ENCODE measurements at places on chromosomes 5 and 9.
A peak's percentile ranks its signal among the peaks of the same experiment; 100 is the strongest.

DNA sequence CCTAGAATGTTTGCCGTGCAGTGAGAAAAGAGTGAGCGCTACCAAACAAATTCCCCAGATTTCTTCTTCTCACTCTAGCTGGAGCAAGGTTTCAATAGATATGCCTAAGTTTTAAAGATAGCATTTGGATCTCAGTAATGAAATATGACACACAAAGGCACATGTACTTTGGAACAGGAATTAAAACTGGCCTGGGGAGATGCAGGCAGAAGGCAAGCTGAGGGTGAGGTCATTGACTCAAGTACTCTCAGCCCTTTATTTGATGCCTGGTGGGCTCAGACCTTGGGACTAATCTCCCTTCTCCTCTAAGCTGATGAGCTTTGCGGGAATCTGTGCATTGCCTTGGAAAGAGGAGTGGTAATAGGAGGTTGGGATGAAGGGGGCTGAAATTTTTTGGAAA, 323.3 kb upstream of the SLC30A5 start:
- H3K4me1 ChIP-seq = no peaks in the 10 kb centered on the region
- DNase-seq = no peak
- no peaks in the 10 kb centered on the region for H3K27me3 ChIP-seq
- no peak overlapping the region for H3K27ac ChIP-seq
- no peak overlapping the region for H3K4me3 ChIP-seq
- no peaks in the 10 kb centered on the region for H3K36me3 ChIP-seq

- no peaks in the 10 kb centered on the region for H3K36me3 ChIP-seq
- DNase-seq = no peak
- H3K27ac ChIP-seq = no peak overlapping the region
- peak overlapping the region; percentile 4 for H3K4me3 ChIP-seq
These were observed 4.4 kb downstream of the ST8SIA4 start for GRCh38 chr5:100898504-100899346.

DNA sequence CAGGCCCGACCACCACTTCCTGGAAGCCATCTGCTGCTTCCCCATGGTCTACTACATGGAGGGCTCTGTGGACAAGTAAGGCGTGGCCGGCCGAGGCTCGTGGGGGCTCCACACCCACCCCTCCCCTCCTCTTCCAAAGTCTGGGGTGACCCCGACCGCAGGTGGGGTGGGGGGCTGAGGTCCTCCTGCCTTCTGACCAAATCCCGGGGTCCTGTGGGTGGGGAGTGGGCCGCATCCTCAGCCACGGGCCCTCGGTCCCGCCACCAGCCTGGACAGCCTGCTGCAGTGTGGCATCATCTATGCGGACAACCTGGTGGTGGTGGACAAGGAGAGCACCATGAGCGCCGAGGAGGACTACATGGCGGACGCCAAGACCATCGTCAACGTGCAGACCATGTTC, 76.4 kb downstream of the KCNT1 start:
- H3K4me3 ChIP-seq = no peak overlapping the region
- no peak for DNase-seq
- H3K36me3 ChIP-seq = no peaks in the 10 kb centered on the region
- no peaks in the 10 kb centered on the region for H3K4me1 ChIP-seq

GRCh38 chr5:42855811-42856210, 44.1 kb upstream of the SELENOP start:
- H3K4me1 ChIP-seq = peaks cover 20% of the 10 kb centered on the region
- H3K27me3 ChIP-seq = no peaks in the 10 kb centered on the region
- no peak for DNase-seq
- no peak overlapping the region for H3K27ac ChIP-seq

- peaks cover 61% of the 10 kb centered on the region for H3K4me1 ChIP-seq
- H3K4me3 ChIP-seq = no peak overlapping the region
- no peaks in the 10 kb centered on the region for H3K36me3 ChIP-seq
- H3K27me3 ChIP-seq = no peaks in the 10 kb centered on the region
- DNase-seq = no peak
- no peak overlapping the region for H3K27ac ChIP-seq
These were observed 36.6 kb downstream of the CTNNA1 start for GRCh38 chr5:138789771-138790242.

- DNase-seq = no peak
These were observed 6.6 kb downstream of the SPATA31E1 start for GRCh38 chr9:87889065-87889881.

DNA sequence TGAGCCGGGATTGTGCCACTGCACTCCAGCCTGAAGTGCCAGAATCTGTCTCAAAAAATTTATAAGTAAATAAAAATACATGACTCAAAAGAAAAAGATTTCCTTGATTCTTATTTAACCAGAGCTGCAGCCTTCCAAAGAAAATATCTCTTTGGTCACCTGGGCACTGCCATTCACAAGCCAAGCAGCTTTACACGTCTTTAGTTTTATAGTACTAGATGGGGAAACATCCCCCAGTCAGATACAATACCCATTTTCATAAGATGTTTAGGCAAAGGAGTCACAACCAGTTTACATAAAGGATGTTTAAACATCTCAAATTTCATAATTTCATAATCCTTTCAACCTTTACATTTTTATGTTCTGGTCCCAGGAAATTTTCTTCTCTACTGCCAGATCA, 13.7 kb upstream of the OXCT1 start:
- no peak for DNase-seq
- no peak overlapping the region for H3K27ac ChIP-seq
- no peaks in the 10 kb centered on the region for H3K27me3 ChIP-seq
- H3K4me1 ChIP-seq = peaks cover 7% of the 10 kb centered on the region
- H3K36me3 ChIP-seq = no peaks in the 10 kb centered on the region

DNA sequence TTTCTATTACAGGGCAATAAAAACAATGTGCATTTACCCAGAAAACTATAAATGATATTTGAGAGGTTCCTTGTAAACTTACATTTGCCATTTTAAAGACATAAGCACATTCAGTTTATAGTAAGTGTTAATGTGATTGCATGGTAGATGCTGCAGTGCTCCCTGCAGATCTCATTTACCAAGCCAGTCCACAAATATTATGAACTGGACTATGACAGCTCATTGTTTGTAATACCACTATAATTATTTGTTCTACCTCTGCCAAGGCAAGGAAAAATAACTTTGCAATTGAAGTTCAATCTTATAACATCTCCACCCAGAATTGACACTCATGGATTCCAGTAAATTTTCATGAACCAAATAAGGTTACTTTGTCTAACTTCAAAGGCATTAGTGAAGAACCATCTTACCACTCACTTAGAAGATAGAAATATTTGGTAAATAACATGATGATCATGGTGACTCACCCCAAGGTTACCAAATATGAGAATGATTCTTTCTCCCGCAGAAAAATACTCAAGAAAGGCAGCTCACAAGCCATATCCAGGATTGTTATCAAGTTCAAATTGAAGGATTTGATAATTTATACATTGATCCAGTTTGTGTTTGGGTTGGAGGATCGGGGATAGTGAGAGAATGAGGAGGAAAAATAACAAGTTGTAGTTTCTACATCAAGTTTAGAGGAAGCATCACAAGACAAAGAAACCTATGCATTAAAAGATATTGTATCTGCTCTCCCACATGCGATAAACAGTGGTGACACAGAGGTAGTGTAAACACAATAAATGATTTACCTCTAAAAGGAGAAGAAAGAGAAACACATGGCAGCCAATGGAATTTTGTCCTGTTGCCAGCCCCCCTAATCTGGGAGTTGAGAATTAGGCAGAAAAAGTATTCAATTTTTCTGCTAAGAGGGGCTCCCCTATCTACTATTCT, 29.5 kb downstream of the CDH9 start:
- H3K27ac ChIP-seq = no peak overlapping the region
- no peak overlapping the region for H3K4me3 ChIP-seq
- no peak for DNase-seq
- H3K27me3 ChIP-seq = no peaks in the 10 kb centered on the region

DNA sequence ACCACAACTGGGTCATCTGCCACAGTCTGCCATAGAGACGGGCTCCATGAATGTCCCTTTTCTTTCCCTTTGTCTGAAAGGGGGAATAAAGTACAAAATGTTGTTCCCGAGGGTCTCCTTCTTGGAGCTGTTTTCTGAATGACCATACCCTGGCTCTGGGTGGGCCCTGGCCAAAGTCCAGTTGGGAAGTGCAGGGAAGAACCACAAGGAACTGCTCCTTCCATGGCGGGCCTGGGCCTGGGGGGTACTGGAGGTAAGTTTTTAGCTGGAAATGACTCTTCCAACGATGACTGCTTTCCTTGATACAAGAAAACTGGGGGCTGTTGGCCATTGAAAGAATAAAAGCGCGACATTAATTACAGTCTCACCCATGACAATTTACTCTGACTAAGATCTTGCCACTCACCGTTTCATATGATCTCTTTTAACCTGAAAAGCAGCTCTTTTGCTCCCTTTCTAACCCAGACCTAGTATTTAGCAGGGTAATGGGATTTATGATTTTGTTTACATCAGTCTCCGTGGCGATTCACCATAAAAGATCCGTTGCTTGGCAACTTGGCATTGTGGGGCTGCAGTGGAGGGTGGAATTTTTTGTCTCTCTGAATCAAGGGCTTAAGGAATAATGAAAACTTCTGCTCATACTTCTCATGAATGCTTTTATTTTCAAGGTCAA, 89.2 kb upstream of the PTCH1 start:
- no peaks in the 10 kb centered on the region for H3K27me3 ChIP-seq
- no peak for DNase-seq
- peaks cover 10% of the 10 kb centered on the region for H3K4me1 ChIP-seq
- no peaks in the 10 kb centered on the region for H3K36me3 ChIP-seq
- no peak overlapping the region for H3K27ac ChIP-seq

- peaks cover 27% of the 10 kb centered on the region for H3K4me1 ChIP-seq
- no peak for DNase-seq
- H3K27me3 ChIP-seq = no peaks in the 10 kb centered on the region
- no peaks in the 10 kb centered on the region for H3K36me3 ChIP-seq
- peak overlapping the region; percentile 73 for H3K27ac ChIP-seq
These were observed 186.2 kb downstream of the SNX18 start for GRCh38 chr5:54703565-54704255.

DNA sequence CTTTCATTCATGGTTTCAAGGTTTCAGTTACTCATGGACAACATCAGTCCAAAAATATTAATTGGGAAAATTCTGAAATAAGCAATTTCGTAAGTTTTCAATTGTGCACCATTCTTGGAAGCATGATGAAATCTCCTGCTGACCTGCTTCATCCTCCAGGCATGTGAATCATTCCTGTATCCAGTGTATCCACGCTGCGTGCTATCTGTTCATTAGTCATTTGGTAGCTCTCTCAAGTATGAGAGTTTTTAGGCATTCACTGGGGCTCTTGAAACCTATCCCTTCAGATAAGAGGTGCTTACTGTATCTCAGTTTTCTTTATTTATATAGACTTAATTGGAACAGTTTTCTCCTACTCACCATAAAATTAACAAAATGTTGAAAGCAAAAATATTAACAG, 293.0 kb downstream of the CDH12 start:
- no peaks in the 10 kb centered on the region for H3K36me3 ChIP-seq
- DNase-seq = no peak
- no peak overlapping the region for H3K27ac ChIP-seq

- H3K4me3 ChIP-seq = no peak overlapping the region
- H3K27me3 ChIP-seq = no peaks in the 10 kb centered on the region
- peaks cover 51% of the 10 kb centered on the region for H3K4me1 ChIP-seq
- H3K27ac ChIP-seq = peak overlapping the region; percentile 65
- DNase-seq = peak; percentile 82
- no peaks in the 10 kb centered on the region for H3K36me3 ChIP-seq
These were observed 13.2 kb downstream of the ATOX1 start for GRCh38 chr5:151745071-151745705.

DNA sequence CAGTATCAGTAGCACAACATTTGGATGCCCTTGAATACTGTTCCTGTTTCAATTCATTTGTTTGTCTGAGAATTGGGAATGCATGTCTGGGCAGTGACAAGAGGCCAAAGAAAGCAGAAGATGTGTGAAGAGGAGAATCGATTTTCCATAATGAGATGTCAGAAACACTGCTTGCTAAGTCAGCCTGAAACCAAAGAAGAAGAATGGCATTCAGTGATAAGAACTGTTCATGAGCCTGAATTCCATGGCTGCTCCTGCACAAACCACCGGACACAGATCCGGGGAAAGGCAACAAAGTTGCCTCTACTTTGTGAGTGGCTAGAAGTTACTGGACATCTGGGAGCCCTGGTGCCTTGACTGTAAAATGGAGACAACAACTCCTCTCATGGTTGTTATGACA, 207.2 kb upstream of the RASEF start:
- no peak overlapping the region for H3K27ac ChIP-seq
- no peak for DNase-seq
- no peak overlapping the region for H3K4me3 ChIP-seq

DNA sequence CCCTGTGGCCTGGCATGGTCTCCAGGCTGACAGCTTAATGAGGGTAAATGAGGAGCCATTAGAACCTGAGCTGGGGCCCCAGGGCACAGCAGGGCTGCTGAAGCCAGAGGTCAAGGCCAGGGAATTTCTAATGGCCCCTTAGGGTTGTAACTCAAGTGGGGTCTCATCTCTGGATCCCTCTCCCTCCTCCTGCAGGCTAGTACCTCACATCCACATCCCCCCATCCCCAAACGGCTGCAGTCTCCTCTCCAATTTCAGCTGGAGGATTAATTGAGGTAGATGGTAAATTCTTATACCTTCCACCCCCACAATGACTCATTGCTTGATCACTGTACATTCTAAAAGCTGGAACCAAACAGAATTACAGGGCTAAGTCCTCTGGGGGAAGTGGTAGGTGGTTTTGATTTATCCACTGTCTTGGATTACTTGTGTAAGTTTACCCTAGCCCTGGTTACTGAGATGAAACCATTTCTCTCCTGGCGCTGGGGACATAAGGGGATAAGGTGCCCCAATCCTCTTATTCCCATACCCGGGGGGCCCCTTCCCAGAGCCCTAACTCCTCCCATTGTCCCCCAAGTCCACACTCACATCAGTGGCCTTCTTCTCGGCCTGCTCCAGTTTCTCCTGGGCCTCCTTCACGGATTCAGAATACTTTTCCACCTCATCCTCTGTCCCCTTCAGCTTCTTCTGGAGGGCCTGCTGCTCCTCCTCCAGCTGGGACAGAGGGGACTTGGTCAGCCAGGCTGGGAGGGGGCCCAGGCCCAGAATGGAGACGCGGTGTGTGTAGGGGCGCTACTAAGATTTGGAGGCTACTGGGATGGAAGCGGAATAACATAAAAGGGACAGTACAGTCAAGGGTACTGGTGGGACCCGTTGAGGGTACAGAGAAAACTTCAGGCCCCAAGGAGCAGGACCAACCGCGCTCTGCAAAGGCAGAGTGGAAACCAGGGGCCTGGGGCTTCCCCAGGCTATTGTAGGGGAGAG, 875 bp downstream of the TPM2 start:
- peaks cover 49% of the 10 kb centered on the region for H3K36me3 ChIP-seq
- no peak for DNase-seq
- peak overlapping the region; percentile 94 for H3K4me3 ChIP-seq

GRCh38 chr9:110874963-110875674, 163.2 kb downstream of the LPAR1 start:
- H3K27ac ChIP-seq = no peak overlapping the region
- no peak overlapping the region for H3K4me3 ChIP-seq
- no peak for DNase-seq
- H3K36me3 ChIP-seq = no peaks in the 10 kb centered on the region

DNA sequence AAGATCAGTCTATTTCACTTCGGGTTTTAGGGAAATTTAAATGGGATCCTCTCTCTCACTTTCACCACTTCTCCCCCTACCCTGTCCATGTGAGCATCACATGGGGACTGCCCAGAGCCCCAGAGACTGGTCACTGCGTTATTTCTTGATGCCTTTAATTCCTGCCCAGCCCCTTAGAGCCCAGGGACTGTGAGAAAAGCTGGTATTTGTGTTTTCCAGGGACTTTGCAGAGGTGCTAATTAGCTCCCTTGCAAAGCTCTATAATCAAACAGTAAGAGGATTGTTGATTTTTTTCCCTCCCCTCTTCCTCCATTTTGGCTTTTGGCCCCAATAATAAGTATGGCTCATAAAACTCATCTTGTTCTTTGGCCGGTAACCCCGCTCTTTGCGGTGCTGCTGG, 35.6 kb downstream of the NTRK2 start:
- H3K4me3 ChIP-seq = no peak overlapping the region
- no peak for DNase-seq
- no peaks in the 10 kb centered on the region for H3K4me1 ChIP-seq
- no peak overlapping the region for H3K27ac ChIP-seq
- H3K36me3 ChIP-seq = no peaks in the 10 kb centered on the region

All from thoracic aorta (tissue), 2 donors.